ENCODE measurements at places on chromosomes 7 and 10.

DNA sequence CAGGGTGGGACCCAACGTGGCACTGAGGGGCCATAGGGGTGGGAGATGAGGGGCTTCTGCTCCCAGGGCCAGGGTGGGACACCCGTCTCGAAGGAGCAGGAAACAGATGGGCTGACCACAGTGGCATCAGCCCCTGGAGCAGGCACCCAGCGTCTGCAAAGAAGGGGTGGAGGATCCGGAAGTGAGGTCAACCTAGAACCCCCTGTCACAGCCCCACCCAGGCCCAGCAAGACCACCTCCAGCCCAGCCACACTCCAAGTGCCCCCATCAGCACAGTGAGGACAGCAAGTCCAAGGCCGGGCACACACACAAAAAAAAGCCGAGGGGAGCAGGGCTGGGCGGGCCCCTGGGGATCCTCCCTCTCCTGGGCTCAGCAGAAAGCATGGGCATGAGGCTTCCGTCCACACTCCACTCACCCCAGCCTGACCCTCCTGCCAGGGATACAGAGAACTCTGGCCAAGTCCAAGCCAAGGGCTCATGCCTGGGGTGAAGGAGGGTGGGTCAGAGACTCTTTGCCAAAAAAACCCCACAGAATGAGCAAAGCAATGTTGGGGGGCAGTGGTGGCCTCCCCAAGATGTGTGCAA lies 111.0 kb downstream of the FOXL3 start:
- DNase-seq = no peak

DNA sequence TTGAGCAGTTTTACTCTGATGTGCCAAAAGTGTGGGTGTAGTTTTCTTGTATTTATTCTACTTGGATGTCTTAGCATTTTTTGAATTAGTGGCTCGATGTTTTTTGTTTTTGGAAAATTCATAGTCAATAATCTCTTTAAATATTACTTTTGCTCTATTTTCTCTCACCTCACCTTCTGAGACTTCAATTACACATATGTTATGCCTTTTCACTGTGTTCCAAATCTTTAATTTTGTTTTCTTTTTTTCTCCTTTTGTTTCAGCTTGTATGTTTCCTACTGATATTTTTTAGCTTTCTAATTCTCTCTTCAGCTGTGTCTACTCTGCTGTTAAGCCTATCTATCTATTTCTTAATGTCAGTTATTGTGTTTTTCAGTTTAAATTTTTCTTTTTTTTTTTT lies 69.5 kb downstream of the ZNF503 start:
- DNase-seq = no peak

- peak; percentile 85 for DNase-seq
Measured at GRCh38 chr7:155598810-155599210, 45.7 kb upstream of the RBM33 start.

GRCh38 chr7:55075464-55076021 lies 56.7 kb downstream of the EGFR start:
- no peak for DNase-seq

- DNase-seq = no peak
Measured at GRCh38 chr7:26624431-26624830, 240.0 kb downstream of the SKAP2 start.

DNA sequence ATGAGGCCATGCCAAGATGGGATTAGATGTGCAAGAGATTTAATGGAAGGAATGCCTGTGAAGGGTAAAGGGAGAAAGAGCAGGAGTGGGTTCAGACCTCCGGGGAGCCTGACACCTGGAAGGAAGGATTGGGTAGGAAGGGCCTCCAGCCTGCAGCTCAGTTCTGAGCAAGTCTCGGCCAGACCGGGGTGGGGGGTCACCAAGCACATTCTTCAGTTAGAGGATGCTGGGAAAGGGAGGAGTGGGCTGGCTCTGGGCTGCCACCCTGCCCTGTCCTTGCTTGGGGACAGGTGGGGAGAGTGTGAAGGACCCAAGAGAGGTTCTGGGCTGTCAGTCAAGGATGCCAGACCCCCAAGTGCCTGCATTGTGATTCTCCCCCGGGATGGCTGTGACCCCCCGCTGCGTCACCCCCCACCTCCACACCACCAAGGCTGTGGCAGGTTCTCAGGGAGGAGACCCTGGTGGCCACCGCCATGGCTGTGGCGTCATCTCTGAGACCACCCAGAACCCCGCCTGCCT lies 16.5 kb upstream of the PRKAG2 start:
- no peak for DNase-seq

GRCh38 chr10:132939957-132940790 lies 2.2 kb downstream of the CFAP46 start:
- DNase-seq = peak; percentile 87

- no peak for DNase-seq
Measured at GRCh38 chr7:141027043-141027442, 12.3 kb upstream of the MRPS33 start.

DNA sequence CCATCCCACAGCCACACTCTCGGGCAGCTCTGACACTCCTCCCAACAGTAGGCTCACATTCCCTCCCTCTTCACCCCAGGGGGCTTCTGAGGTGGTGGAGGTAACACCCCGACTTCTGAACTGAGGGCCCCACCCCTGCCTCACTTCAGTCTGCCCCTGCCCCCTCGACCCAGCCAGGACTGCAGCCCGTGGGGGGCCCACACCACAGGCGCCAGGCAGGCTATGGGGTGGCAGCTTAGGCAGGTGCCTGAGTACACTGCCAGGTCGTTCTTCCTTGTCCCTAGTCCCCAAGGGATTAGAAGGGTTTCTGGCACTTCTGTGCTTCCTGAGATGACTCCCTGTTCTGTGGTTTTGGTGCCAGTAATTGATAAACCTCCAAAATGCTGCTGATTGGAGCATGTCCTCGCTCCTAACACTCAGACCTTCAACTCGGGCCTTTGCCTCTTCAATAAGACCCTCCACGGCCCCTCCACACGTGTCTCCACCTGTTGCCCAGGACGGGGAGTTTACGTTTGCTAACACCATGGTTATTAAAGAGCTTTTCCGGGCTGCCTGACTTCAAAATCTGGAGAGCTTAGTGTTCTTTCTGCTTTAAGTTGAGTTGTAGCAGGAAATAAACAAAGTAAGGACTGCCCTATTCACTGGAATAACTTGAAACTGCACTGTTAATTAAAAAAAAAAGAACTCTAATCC lies 23.8 kb upstream of the LARP4B start:
- DNase-seq = no peak

- no peak for DNase-seq
Measured at GRCh38 chr10:13068071-13068470, 31.9 kb upstream of the OPTN start.

DNA sequence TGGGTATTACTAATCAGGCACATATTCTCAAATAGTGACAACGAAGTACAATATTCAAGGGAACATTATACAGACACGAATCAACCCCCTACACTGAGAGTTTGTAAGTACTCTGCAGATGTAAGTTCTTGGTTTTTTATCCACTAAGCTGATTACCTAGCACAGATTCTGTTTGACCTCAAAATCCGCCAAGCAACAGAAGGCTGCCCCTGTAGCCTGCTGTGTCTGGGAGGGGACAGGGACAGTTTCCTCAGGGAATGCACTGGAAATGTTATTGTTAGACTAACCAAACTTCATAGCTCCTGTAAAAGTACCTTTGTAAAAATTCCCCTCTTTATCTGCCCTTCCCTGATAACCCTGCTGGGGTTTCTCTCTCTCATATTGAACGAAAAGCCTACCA lies 45.2 kb upstream of the ZRANB1 start:
- no peak for DNase-seq

DNA sequence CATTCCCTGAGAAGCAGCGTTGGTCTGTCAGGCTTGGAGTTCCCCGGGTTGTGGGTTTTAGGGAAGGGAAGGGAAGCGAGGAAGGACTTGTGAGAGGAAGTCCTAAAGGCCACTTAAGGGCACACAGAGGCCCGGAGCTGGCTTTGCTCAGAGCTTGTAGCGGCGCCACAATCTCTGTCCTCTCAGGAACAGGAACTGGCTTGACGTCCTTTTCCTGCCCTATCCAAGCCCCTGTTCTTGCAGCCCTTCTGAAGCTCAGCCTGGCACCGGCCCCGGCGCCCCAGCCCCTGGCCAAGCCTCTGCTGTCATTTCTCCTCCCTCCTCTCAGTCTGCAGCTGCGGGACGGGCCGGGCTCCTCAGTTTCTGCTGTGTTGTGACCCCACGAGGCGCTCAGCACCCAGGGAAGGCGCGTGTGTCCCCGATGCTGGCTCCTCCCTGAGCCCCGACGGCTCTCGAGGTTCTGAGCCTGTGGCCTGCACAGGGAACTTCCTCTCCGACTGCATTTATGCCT lies at the start of gene GIMAP8:
TSS of gene GIMAP8 (plus strand) at position 140 of the 511 bp plus-strand sequence. CDS start 16,069 bp downstream, outside the sequence.
- peak; percentile 40 for DNase-seq

- no peak for DNase-seq
Measured at GRCh38 chr10:77784856-77785255, 141.7 kb downstream of the DLG5 start.

- no peak for DNase-seq
Measured at GRCh38 chr7:148852272-148852671, 31.8 kb downstream of the EZH2 start.

GRCh38 chr7:108026116-108026515 lies 23.2 kb upstream of the LAMB1 start:
- no peak for DNase-seq

DNA sequence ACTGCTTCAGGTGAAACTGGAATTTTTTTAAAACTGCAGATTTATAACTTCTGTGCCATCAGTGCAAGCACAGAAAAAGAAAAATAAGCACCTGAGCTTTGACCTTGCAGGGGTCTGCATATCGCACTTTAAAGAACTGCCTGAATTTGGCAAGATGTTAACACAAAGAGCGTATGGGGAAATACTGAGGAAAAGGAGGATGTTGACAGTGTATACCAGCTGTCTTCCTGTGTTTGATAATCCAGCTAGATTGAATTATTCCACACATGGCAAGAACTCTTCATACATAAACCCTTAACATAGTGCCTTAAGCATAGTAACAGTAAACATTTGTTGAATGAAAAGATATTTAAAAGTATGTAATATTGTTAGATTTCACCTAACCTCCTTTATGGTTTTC lies 30.0 kb downstream of the SMC3 start:
- DNase-seq = no peak

- DNase-seq = no peak
Measured at GRCh38 chr7:143447466-143447865, 4.2 kb downstream of the TAS2R60 start.

- no peak for DNase-seq
Measured at GRCh38 chr7:94605031-94605430, 50.9 kb downstream of the SGCE start.

DNA sequence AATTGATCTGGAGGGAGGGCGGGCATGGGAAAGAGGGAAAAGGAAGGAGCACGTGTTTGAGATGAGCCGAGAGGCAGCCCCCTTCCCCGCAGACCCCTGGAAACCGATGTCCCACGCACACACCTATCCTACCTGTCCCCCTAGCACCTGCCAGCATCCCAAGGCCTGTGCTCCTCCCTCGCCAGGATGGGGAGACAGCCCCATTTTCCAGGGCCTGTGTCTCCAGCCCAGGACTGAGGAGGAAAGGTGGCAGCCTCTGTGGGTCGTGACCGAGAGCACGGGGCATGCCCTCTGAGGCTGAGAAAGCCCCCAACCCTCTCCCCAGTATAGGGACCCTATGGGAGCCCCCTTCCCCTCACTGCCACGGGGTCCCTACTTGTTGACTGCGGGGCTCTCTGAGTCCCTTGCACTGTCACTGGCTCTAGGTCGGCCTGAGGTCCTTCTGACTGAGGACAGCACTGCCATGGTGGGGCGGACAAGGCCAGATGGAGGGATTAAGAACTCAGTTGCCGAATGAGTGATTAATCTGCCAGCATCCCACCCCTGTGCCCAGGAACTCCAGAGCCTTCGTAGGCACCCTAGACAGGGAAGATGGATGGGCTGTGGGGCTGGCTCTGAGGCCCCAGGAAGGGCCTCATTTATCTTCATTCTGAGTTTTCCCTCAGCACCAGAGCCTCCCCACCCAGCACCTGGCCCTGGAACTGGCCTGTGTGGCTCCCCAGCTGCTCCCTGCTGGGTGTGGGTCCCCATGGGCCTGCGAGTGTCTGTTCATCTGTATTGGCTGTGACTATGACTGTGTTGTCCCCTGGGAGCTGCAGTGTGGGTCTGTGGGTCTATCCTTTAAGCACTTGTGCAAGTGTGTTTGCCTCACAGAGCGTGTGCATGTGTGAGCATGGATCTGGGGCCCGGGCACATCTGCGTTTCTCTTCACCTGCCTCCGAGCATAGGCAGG lies 26.0 kb downstream of the CRHR2 start:
- no peak for DNase-seq

DNA sequence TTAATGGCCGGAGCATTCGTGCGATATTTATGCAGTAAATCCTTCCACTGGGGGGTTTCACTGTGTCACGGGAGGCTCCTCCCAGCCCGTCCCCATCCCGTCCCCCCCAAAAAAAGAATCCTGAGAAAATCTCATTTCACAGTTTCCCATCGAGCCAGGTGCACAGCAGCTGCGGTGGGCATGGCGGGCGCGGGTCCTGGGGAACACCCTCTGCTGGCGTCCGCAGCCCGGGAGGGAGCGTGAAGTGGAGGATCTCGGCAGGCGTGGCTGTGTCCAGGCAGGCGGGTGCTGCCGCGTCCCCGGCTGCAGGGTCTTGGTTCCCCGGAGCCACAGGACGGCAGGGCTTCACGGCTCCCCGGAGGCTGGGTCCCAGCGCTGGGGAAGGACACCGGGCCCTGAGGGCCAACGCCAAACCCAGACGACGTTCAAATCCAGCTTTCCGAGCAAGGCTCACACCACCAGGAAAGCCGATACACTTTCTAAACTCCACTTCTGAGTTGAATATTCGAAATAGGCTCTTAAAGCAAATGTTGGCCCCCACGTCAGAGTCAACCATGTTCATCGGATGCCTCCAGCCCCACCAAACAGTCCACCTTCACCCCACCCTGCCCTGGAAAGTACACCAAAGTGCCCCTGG lies 55.7 kb downstream of the PDGFA start:
- no peak for DNase-seq

GRCh38 chr7:37312608-37313007 lies 136.1 kb downstream of the ELMO1 start:
- DNase-seq = no peak

- DNase-seq = no peak
Measured at GRCh38 chr7:131493581-131493980, 62.8 kb downstream of the PODXL start.

All from GM20000 (cell line).